NCI-H1048 (cell line): ENCODE measurements at places on chromosomes 16 and 17.

- no peak for DNase-seq
Observed at GRCh38 chr17:78105101-78105500, 23.5 kb downstream of the TMC6 start.

DNA sequence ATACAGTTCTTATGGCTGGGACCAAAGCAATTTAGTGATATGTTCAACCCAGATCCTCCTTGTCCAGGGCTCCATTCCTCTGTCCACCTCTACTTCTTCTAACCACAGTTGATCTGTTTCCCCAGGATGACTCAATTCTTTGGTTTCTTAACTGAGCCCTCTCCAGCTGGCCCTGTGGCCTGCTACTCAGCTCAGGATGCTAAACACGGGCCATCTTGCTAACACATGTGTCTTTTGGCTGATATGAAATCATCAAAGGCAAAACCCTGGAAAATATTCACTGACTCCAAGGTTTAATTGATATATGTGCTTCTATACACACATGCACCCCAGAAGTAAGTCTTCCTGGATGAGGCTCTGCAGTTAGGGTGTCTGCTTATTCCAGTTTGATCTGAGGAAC lies 43.8 kb downstream of the SHISA6 start:
- DNase-seq = no peak

GRCh38 chr17:12386225-12386624 lies 279.5 kb upstream of the MYOCD start:
- DNase-seq = no peak

- DNase-seq = no peak
Observed at GRCh38 chr17:77295241-77295853, 154.6 kb downstream of the SEC14L1 start.

DNA sequence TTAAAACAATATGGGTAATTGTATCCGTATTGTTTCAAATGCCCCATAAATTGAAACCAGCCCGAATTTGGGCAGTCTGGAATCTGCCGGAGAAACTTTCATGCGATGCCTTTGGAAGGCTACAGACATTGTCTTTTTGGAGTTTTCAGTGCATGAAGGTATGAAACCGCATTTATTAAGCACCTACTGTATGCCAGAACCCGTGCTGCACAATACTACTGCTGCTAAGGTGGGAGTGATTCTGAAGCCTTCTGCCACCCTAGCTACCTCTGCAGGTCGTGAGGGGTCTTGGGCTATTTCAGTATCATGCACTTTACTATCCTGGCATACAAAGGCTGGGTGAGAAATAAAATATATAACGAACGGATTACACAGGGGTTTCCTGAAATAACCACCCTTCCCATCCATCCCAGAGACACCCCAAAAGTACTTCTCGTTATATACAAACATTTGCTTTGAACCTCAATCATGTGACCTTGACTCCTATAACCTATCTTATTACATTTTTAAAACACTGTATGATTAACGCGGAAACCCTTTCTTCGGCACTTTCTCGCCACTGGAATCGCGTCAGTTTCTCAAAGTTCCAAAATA lies 1.0 kb upstream of the MSI2 start:
- DNase-seq = no peak

GRCh38 chr17:46877466-46877865 lies 26.1 kb downstream of the WNT9B start:
- DNase-seq = no peak

DNA sequence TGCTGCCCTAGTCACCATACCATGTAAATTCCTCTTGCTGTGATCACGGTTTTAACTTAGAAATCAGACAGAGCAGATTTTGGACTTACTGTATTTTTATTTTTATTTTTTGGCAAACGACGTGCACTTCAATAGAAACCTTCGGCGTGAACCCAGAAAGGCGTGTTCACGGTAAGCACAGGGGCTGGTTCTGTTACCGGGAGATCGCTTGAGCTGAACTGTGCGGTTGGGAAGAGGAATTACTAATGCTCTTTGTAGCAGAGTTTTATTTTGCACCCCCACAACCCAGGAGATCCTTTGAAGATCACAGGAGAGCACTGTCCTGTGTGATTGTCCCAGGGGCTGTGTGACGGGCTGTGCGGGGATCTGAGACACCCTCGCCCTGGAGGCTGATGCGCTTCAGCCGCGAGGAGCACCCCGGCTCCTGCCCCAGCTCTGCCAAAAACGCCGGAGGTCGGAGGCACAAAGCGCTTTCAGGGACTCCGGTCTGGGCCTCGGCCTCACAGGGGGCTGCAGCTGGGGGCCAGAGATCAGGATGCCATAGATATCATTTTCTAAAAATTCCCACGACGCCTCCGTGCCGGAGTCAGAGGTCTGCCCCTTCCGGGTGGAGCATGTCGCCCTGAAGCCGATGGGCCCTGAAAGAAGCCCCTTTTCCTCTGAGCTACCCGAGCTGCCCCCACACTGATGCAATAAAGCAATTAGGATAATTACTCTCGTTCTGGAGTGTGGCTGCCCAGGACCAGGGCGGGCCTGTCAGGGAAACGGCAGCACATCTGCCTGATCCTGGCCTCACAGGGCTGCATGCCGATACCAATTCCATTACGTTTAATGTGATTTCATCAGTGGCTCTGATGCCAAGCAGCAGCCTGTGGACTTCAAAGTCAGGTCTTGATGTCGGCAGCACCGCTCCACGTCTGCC lies 71.8 kb downstream of the LMF1 start:
- no peak for DNase-seq

GRCh38 chr17:45106096-45106495 lies 26.2 kb downstream of the PLCD3 start:
- DNase-seq = no peak

- DNase-seq = no peak
Observed at GRCh38 chr16:2779978-2780898, 3.2 kb upstream of the ELOB start.

GRCh38 chr16:535446-536405 lies 8.2 kb downstream of the CAPN15 start:
- DNase-seq = no peak

DNA sequence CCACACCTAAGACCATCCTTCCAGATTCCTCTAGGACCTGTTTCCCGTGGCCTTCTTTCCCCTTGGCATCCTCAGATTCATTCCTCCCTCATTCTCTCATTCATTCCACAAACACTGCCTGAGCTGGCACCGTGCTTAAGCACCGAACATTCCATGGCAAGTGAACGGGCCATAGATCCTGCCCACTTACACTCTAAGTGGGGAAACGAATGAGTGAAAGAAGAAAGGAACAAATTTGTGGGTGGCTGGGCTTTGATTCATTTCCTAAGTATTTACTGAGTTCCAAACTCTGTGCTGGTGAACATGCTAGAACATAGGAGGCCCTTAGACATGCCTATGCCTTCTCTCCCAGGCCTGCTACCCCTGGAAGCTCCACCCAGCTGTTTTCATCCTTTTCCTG lies 30.0 kb downstream of the SRCIN1 start:
- DNase-seq = no peak

DNA sequence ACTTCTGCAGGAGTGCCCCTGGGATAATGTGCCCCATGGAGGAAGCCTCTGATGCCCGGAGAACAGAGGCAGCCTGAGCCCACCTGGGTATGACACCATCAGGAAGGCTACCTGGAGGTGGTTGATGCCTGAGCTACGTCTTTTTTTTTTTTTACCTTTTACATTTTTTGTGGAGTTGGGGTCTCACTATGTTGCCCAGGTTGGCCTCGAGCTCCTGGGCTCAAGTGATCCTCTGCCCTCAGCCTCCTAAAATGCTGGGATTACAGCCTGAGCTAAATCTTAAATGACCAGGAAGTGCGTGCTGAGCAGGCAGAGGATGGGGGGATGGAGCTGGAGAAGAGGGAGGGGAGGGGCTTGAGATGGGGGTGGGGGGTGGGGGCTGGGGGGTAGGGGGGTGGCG lies 32.7 kb downstream of the ABCC6 start:
- DNase-seq = no peak

GRCh38 chr17:3718201-3718600 lies 5.5 kb upstream of the HASPIN start:
- no peak for DNase-seq

DNA sequence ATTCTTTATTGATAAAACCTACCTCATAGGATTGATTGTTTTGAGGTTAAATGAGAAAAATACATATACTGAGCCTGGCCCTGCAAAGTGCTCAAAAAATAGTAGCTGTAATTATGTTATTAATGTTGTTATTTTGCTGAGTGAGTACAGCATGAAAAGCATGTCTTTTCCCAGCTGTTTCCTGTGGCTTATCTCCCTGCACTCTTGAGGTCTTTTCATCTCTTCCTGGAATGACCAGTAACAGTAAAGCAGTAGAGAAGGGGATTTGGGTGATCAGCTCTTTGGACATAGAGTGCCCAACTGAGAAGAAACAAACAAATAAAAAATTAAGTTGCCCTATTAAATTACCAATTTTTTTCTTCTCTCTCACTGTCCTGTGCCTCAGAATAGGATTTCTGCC lies 53.7 kb downstream of the NFAT5 start:
- no peak for DNase-seq

GRCh38 chr17:74565126-74565525 lies 2.2 kb downstream of the CD300H start:
- DNase-seq = no peak

DNA sequence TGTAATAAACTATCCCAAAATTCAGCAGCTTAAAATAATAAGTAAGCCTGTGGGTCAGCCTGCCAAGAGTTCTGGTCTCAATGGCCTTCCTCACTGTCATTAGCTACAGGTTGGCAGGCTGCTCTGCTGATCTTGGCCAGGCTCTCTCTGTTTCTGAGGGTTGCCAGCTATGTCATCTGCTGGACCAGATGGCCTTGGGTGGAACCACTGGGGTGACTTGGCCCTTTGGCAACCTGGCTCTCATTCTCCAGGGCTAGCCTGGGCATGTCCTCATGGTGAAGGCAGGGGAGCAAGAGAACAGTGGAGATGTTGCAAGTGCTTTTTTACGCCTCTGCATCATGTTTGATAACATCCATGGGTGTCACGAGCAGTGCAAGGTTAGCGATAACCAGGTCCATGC lies 13.9 kb downstream of the ITGAM start:
- DNase-seq = no peak

DNA sequence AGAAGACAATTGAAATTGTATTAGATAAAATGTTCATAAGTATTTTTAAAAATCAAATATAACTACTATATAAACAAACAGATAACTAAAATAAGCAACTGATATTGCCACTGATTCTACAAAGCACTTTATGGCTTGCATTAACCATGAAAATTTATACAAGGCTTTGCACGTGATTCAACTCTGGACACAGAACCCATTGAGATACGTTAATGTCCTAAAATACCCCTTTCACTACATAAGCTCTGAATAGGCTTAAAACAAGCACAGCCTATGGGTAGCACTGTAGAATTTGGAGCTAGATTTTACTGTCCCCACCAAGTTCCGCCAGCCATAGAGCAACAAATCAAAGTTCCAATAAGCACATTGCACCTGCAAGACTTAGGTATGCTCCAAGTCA lies 4.5 kb downstream of the ZNF652 start:
- no peak for DNase-seq

DNA sequence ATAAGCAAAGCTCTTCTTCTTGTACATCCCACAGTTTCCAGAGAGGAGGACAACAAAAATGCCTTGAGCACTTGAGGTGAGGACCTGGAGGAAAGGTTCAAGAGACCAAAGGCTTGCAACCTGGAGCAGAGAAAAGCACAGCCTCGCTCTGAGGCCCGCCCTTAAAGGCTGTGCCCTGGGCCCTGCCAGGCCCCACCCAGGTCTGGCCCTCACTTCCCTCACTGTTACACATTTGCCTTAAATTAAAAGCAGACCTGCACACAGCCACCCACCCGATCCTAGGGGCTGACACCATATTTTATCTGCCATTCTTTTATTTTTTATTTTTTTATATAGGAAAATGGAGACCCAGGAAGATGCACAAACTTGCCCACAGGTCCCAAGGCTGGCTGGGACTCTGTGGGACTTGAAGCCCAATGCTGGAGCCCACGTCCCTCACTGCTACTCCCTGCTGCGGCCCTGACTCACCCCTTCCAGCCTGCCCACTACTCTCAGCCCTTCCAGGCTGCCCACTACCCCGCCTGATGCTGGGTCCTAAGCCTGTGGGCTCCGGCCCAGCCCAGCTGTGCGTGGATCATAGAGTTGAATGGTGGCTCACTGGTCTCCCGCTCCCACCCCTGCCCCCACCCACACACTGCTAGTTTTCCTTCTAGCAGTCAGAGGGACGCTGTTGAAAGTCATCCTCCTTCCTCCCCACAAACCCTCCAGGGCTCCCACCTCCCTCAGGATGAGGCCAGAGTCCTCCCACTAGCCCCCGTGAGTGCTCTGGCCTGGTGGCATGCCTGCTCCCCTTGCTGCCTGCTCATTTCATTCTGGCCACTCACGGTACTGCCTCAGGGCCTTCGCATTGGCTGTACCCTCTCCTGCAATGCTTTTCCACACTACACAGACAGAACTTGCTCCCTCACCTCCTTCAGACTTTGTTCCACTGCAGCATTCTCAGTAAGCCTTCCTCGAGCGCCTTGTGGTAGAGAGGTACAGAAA lies 77.6 kb upstream of the MED9 start:
- DNase-seq = no peak

DNA sequence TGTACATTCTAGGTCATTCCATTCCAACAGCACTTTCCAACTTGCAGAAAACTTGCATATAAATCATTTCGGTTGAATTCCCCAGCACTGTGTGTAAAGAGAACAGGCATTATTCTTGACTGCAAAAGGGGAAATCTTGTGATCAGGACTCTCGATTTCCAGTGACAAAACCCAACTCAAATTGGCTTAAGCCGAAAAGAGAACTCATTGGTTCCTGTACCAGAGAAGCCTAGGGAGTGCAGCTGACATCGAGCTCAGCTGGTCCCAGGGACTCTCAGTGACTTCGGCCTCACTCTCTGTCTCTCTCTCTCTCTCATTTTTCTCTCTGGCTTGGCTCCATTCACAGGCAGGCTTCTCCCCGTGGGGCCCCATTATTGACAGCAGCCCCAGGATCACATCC lies 30.7 kb downstream of the CD300LF start:
- no peak for DNase-seq

DNA sequence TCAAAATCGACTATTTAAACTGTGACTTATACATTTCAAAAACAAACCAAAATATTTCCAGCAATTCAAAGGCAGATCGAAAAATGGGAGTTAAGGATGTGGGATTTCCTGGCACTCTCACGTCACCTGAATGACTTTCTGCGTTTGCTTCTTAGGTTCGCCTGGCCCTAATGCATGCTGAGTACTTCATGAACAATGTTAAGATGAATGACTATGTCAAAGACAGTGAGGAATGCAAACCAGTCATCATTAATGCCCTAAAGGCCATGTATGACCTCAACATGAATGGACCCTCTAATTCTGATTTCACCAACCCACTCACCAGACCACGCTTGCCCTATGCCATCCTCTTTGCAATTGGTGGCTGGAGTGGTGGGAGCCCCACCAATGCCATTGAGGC lies 7.3 kb downstream of the KLHL10 start:
- DNase-seq = no peak

GRCh38 chr16:56981729-56982271 lies 7.6 kb upstream of the NLRC5 start:
- no peak for DNase-seq

GRCh38 chr17:41943492-41943891 lies 13.1 kb downstream of the ODAD4 start:
- no peak for DNase-seq

- DNase-seq = no peak
Observed at GRCh38 chr17:10797476-10798328, 6.2 kb downstream of the TMEM238L start.
